ENCODE measurements at places on chromosomes 4 and X.

- DNase-seq = no peak
Observed at GRCh38 chr4:106301393-106302061, 14.5 kb downstream of the TBCK start.

- no peak for DNase-seq
Observed at GRCh38 chr4:8213121-8213520, 14.0 kb downstream of the SH3TC1 start.

- DNase-seq = no peak
Observed at GRCh38 chr4:95980877-95981360, 141.0 kb downstream of the PDHA2 start.

DNA sequence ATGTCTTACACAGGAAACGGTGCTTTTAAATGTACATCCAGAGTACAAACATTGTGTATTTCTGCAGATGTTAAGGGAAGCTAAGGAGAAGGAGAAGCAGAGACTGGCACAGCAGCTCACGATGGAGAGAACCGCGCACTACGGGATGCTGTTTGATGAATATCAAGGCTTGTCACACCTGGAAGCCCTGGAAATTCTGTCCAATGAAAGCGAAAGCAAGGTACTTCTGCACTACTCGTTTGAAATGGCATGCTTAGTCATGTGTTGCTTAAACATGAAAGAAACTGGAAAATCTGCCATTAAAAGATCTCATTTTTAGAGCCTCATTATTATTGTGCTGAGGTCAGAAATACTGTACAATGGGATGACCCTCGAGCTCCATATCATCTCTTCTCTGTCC, 47.2 kb downstream of the FAM114A1 start:
- no peak for DNase-seq

GRCh38 chrX:1597345-1598020, 6.1 kb downstream of the AKAP17A start:
- no peak for DNase-seq

GRCh38 chrX:109299091-109299490, 182.8 kb downstream of the GUCY2F start:
- no peak for DNase-seq

GRCh38 chr4:102449751-102450352, 51.3 kb upstream of the NFKB1 start:
- DNase-seq = no peak

- DNase-seq = no peak
Observed at GRCh38 chr4:67542076-67542475, 3.2 kb downstream of the CENPC start.

GRCh38 chr4:48247878-48248558, 21.6 kb downstream of the TEC start:
- DNase-seq = no peak
